Stimulated activated CD4-positive, alpha-beta T cell treated with anti-CD3 and anti-CD28 coated beads, Interleukin-1b, Interleukin-23, amount 100 ng/mL, for 1 hour (primary cell): ENCODE measurements at places on chromosomes 1 and 21.

GRCh38 chr1:236701782-236702181 is 15.5 kb downstream of the ACTN2 start:
- DNase-seq, result no peak

- no peak for DNase-seq
These were observed 9.1 kb upstream of the GALNT2 start for GRCh38 chr1:230057681-230058565.

DNA sequence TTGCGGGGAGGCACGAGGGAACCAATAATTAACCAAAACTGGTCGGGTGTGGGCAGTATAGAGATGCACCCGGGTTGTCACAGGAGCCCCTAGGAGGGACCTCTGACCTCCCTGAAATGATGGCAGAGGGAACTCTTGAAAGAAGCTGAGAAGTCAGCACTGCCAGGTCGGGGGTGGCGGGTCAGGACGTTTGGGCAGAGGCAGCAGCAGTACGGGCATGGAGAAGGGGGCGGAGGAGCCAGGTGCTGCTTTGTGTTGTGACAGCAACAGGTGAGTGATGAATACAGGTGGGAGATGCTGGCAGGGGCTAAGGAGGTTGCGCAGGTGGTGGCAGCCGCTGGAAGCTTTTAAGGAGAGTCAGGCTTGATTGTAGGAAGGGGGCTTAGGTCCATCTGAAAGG is 11.7 kb downstream of the TNFRSF1B start:
- no peak for DNase-seq

GRCh38 chr1:233057836-233058235 is 107.4 kb downstream of the NTPCR start:
- no peak for DNase-seq

DNA sequence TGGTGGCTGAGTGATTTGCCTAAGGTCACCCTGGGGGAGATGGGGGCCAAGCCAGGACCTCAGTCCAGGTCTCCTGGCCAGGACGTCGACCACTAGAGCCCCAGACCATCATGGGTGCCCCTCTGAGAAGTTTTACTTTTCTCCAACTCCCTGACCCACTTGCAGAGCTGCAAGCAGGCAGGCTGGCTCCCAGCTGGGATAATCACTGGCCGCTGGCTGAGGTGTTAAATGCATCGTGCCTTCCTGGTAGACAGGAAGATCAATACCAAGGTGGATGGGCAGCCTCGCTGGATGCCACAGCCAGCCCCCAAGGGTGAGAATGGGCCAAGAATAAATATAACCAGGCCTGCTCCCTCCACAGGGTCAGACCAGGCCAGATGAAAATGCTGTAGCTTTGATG is 106.2 kb downstream of the EPHB2 start:
- DNase-seq, result no peak

GRCh38 chr1:26500488-26501175 is 28.4 kb downstream of the HMGN2 start:
- DNase-seq, result peak; percentile 95

DNA sequence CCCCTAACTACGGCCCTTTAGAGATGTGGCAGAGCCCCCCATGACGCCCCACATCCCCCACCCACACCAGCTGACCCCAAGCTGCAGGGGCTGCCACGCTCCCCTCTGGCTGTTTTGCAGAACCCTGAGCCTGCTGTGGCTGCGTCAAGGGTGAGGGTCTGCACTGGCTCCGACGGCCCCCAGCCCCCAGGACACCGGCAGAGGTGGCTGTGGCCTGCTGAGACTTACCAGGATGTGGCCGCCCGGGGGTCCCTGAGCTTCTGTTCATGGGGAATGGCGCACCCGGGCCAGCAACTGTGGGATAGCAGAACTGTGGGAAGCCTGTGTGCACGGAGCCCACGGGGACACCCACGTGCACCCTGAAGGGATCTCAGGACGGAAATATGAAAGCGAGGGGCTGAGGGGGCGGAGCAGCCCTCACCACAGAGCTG is 12.8 kb upstream of the RNF223 start:
- DNase-seq, result no peak

DNA sequence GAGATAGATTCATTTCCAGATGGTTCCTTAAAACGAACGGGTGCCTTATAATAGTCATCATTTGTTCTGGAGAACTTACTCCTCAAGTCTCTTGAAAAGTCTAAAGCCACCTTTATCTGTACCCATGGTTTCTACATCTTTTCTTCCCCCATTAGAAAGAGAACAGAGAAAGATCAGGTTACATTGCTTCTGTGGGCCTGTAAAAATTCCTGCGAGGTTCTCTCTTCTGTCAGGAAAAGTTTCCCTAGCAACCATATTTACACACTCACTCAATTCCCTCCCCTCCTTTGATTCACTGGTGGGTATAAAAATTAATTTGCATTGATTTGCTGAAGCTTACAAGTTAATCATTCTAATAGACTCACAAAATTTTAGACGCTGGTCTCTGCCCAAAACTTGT is 6.7 kb downstream of the PHC2 start:
- no peak for DNase-seq

- DNase-seq, result no peak
These were observed 16.1 kb downstream of the PRRC2C start for GRCh38 chr1:171501305-171502024.

DNA sequence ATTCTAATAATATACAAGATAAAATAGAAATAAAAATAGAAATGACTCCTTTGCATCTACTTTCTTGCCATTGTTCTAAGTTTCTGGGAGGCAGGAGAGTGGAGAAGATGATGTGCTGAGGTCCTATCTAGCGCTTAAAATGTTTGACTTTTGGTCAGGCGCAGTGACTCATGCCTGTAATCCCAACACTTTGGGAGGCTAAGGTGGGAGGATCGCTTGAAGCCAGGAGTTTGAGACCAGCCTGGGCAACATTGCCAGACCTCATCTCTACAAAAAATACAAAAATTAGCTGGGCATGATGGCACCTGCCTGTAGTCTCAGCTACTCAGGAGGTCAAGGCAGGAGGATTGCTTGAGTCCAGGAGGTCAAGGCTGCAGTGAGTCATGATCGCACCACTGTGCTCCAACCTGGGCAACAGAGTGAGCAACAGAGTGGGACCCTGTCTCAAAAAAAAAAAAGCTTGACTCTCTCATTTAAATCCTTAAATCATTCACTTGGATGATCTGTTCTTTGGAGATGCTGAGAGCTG is 24.2 kb upstream of the SLC45A1 start:
- no peak for DNase-seq

GRCh38 chr1:54371942-54372275 is 34.3 kb downstream of the SSBP3 start:
- no peak for DNase-seq

- DNase-seq, result no peak
These were observed 44.0 kb downstream of the PTAFR start for GRCh38 chr1:28132171-28133167.

- DNase-seq, result no peak
These were observed 67.1 kb downstream of the SH3BGR start for GRCh38 chr21:39518847-39519210.

GRCh38 chr1:208090388-208091301 is 153.5 kb downstream of the PLXNA2 start:
- no peak for DNase-seq

DNA sequence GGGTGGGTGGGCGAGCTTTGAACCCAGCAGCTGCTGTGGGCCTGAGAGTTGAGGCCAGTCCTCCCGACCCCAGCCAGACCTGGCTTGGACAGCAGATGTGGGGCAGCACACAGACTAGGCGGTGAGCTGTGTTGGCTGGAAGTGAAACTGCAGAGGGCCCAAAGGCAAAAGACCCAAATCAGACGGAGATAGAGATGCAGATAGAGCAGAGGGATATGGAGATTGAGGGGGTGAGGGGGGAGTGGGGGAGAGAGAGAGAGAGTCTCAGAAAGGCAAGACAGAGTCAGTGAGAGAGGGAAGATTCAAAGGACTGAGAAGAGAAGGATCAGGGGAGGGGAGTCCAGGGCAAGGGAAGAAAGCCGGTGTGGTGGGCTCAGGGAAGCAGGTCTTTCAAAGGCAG is 17.0 kb upstream of the POU3F1 start:
- no peak for DNase-seq

- DNase-seq, result no peak
These were observed 22.7 kb downstream of the WNT9A start for GRCh38 chr1:227924833-227925574.

DNA sequence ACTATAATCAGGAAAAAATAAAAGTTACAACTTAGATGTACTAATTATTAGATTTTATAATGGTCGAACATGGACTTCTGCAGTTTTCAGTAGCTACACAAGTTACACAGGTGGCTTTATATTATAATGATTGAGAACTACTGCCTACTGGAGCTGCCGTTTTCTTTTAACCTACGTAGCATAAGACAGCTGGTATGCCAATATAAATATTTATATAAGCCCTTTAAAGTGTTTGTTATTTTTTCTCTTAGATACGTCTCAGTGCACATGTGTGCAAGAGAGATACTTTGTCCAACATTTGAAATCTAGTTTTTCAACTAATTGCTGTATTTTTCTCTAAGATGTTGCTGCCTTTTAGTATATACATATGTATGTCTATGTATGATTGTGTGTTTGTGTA is 42.4 kb downstream of the PDC start:
- DNase-seq, result no peak

- no peak for DNase-seq
These were observed 30.8 kb upstream of the PTGFRN start for GRCh38 chr1:116878804-116879477.

DNA sequence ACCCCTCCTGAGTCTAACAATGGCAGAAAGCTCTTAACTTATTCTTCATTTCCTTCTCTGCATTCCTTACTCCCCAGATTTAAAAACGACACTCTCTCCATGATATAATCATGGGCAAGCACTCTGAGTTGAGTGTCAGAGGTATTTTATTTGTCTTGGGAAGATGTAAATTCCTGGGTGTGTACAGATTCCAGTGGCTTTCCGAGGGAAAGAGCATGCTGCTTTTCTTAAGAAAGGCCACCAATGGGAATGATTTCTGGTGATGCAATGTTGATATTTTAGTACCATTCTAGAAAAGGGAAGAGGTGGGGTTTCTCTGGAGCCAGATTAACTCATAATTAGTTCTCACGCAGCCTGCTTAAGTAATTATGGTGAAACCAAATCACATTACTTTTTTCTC is 47.8 kb upstream of the BTG3 start:
- DNase-seq, result no peak

DNA sequence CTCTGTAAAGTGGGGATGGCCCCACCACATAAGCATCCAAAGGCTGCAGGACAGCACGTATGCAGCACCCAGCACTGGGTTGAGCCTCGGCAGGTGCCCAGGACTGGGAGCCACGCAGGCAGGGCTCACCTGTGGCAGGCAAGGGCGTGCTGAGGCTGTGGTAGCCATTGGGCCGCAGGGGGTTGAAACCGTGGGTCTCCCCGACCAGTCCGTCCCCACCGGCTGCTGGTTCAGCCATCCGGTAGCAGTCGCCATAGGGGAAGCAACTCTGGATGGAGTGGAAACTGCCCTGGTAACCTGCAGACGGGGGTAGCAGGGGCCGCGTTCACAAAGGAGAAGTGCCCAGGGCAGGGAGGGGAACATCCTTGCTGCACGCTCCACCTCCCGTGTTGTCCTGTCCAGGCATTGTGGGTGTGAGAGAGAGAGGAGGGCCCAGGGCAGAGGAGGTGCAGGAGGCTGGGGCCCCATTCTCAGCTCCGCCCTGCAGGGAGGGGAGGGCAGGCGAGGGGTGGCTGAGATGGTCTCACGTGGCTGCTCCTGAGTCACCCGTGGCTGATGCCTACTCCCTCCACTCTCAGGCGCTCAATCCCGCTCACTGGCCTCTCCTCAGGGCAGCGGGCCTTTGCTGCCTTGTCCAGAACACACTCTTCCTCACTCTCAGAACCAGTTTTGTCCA is 49.9 kb downstream of the DMRTB1 start:
- no peak for DNase-seq

DNA sequence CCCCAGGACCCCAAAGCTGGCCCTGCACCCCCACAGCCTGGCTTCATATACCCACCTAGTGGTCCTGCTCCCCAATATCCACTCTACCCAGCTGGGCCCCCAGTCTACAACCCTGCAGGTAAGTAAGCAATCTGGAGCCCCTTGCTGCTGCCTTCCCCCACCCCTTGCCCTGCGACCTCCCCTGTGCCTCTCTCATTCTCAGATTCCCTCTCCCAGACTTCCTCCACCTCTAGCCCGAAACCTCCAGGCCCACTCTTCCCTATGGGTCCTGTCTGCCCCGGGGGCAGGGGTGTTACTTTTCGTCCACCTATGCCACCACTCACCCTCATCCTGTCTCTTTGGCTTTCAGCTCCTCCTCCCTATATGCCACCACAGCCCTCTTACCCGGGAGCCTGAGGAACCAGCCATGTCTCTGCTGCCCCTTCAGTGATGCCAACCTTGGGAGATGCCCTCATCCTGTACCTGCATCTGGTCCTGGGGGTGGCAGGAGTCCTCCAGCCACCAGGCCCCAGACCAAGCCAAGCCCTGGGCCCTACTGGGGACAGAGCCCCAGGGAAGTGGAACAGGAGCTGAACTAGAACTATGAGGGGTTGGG is 2.9 kb downstream of the SHISA4 start:
- DNase-seq, result no peak
